Right ventricle myocardium inferior (tissue), 1 donor: ENCODE measurements at places on chromosomes 2 and 18. TPM values are rescaled to one million over a fixed set of nuclear protein-coding genes. Genes with fewer than 3 reads are reported as not detected.
A peak's percentile ranks its signal among the peaks of the same experiment; 100 is the strongest.

Gene ITPRIPL1
- 1.4 TPM for total RNA-seq

- DNase-seq = no peak
These were observed 85.5 kb downstream of the ADCYAP1 start for GRCh38 chr18:990197-990596.

Gene MROH2A
- total RNA-seq = not detected

DNA sequence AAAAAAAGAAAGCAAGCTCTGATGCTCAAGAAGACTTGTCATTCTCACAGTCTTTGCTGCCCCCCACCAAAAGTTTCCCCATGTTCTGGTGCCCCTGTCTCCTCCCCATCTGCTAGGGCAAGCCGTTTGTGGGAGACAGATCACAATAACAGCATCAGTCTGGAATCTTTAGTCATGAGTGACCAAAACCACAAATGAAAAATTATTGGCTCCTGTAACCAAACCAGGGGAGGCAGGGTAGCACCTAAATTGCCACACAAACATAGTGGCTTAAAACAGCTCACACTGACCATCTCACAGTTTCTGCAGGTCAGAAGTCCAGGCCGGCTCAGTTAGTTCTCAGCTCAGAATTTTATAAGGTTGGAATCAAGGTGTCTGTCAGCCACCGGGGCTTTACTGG is 9.1 kb upstream of the B3GNT7 start:
- no peak for DNase-seq

DNA sequence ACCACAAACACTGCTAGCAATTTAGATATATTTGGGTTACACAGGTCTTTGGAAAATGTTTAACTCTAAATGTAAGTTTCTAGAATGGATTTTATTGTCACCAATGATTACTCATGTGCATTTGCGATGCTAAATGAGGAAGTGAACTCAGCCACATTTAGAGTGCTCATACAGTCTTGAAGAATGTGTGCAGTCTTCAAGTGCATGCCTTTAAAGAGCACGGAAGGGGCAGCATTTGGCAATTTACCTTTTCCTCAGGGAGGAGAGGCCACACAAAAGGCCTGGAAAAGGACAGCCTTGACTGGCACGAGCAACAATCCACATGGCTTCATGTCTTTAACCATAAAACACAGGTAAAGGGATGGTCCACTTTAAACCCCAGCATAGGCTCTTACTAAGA is 78.5 kb upstream of the STK17B start:
- no peak for DNase-seq

- peak; percentile 69 for DNase-seq
These were observed 145.2 kb downstream of the CCBE1 start for GRCh38 chr18:59551902-59552635.

GRCh38 chr2:18788592-18788991 is 199.2 kb upstream of the NT5C1B start:
- no peak for DNase-seq

GRCh38 chr2:226467221-226467620 is 332.4 kb downstream of the IRS1 start:
- DNase-seq = no peak

GRCh38 chr2:75456111-75456510 is 104.6 kb downstream of the EVA1A start:
- no peak for DNase-seq
